ENCODE measurements at places on chromosomes 11 and 22.

GRCh38 chr11:86442420-86442819 lies 67.7 kb downstream of the CCDC81 start:
- DNase-seq: peak; percentile 12

- DNase-seq: no peak
Observed at GRCh38 chr11:17388609-17389210, at the start of gene KCNJ11. KCNJ11 (minus strand) TSS chr11:17388659; CDS start chr11:17388091, 568 bp downstream.

DNA sequence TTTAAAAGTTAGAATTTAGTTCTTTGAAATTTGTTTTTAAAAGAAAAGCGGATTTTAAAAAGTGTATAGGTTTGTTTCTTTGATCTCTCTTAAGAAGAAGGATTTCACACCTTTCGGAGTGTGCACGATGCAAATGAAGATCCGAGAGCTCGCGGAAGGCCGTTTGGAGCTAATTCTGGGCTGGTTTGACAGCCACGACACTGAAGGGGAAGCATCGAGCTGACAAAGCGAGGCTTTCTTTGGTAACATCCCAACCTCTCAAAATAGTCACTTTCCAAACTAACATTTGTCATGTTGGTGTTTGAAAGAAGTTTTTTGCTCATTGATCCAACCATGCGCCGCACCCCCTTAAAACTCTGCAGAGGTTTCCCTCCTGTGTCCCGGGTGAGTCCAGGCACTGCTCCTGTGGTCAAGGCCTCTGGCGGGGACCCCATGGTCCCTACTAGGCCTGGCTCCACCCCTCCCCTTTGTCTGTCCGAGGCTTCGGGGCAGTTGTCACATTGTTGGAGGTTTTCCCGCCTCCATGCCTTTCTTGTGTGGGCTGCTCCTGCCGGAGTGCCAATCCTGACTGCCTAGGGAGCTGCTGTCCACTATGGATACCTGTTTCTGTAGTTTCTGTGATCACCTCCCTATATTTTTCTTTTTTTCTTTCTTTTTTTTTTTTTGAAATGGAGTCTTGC lies 39.7 kb downstream of the MPPED1 start:
- DNase-seq: no peak

- DNase-seq: no peak
Observed at GRCh38 chr11:200224-201003, 6.8 kb downstream of the BET1L start.

DNA sequence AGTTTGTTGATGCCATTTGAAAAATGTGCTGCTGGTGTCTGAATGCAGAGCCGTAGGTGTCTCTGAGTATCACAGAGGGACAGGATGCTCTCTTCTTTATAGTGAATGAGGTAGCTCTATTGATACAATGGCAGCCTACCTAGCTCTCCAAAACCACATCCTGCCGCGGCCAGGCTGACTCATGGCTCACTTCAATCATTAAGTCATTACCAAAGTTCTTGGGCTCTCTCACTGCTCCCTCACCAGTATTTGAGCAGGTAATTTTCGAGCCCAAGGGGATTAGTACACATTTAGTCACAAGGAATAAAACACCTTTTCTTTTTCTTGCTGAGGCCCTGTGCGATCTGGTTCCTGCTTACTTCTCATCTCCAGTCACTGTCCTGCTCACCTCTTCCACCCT lies 509.0 kb upstream of the LARGE1 start:
- no peak for DNase-seq

DNA sequence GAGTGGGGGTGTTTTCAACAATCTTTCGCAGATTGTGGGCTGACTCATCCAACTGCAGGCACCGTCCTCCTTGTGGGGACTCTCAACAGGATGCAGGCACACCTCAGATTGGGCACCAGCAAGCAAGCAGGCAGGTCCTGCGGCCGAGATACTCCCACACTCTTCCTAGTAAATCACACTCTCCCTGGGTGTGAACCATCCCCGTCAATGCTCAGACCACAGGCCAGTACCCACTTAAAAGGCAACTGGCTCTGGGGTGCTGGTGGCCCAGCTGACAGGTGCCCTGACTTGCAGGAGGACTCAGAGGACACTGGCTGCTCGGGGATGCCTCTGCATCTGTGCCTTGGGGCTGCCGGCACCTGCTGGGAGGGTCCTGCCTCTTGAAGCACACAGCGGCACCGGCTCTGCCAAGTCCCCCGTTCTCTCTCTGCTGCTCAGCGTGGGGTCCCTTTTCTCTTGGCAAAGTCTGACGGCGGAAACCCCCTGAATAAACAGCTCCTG lies 282.5 kb downstream of the CTTN start:
- DNase-seq: no peak

DNA sequence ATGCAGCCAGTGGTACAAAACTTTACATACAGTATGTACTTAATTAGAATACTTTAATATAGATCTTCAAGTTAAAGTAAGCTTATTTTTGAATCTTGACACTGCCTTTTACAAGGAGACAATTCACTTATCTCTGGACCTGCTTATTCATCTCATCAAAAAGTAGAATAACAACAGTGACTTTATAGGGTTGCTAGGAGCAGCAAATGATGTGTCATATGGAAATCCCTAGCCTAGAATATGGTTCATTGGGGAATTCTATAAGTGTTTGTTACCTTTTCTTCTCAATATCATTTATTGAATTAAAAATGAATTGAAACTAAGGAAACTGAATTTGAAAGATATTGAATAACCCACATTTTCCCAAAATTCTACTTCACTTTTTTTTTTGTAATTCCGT lies 45.0 kb upstream of the FIBIN start:
- DNase-seq: no peak

GRCh38 chr22:46443850-46444389 lies 93.5 kb downstream of the CELSR1 start:
- DNase-seq: no peak

- no peak for DNase-seq
Observed at GRCh38 chr11:118252688-118253087, 523 bp upstream of the MPZL3 start.

GRCh38 chr11:96151501-96151900 lies 191.5 kb downstream of the MAML2 start:
- no peak for DNase-seq

DNA sequence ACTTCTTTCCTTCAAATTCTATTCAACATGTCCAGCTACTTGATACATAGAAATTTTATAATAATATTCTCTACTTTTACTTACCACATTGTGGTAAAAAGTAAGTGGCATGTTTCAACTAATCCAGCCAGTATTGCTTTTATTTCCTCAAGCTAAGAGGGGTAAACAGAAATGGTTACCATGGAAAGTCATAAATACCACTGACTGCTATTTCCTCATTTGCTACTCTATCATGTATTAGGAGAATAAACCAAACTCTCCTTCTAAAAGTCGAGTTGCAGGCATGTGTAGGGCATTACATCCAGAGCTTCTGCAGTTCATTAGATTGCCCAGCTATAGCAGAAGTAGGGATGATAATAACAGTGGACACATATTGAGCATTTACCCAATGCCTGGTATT lies 208.4 kb downstream of the MAML2 start:
- no peak for DNase-seq

DNA sequence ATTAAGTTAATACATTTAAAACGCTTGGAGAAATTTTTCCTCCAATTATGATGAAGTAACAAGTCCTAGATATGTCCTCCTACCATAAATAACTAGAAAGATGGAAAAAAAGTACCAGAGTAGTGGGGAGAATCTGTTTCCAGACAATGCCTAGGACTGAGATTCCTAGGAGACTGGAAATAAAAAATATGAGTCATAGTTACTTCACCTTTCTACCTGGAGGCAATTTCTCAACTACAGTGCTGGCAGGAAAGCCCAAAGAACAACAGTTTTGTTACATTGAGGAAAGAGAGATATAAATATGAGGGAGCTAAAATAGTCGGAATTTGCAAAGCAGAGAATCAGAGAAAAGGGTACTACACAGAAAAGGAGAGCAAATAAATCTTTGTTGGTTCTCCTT lies 202.1 kb upstream of the ARHGAP42 start:
- no peak for DNase-seq

- DNase-seq: no peak
Observed at GRCh38 chr11:93166862-93167261, 30.9 kb downstream of the SLC36A4 start.

GRCh38 chr22:20257212-20258020 lies 10.7 kb downstream of the RTN4R start:
- DNase-seq: no peak

- no peak for DNase-seq
Observed at GRCh38 chr22:47064416-47064815, 302.0 kb downstream of the TBC1D22A start.

GRCh38 chr22:39392341-39392948 lies 7.1 kb upstream of the TAB1 start:
- no peak for DNase-seq

GRCh38 chr11:21912285-21912684 lies 280.6 kb upstream of the ANO5 start:
- DNase-seq: no peak

- DNase-seq: no peak
Observed at GRCh38 chr11:15006139-15006759, 34.1 kb upstream of the CALCA start.

DNA sequence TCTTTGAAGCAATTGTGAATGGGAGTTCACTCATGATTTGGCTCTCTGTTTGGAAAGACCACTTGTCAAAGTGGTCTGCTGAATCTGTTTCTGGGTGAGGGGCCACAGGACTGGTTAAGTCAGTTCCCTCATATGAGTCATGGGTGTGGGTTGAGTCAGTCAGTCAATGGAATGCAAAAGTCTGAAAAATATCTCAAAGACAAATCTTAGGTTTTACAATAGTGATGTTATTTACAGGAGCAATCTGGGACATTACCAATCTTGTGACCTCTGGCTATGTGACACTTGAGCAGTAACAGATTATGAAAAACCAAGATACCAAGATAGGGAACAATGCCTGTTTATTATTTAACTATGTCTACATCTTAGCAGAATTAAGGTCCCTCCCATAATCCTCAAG lies 311.6 kb downstream of the AASDHPPT start:
- no peak for DNase-seq

GRCh38 chr11:35138943-35139721 lies at the start of gene CD44:
CD44 (plus strand) TSS chr11:35139171; CDS start chr11:35139304, 133 bp downstream.
- DNase-seq: peak; percentile 83

GRCh38 chr11:113014262-113015097 lies 53.3 kb downstream of the NCAM1 start:
- DNase-seq: no peak

DNA sequence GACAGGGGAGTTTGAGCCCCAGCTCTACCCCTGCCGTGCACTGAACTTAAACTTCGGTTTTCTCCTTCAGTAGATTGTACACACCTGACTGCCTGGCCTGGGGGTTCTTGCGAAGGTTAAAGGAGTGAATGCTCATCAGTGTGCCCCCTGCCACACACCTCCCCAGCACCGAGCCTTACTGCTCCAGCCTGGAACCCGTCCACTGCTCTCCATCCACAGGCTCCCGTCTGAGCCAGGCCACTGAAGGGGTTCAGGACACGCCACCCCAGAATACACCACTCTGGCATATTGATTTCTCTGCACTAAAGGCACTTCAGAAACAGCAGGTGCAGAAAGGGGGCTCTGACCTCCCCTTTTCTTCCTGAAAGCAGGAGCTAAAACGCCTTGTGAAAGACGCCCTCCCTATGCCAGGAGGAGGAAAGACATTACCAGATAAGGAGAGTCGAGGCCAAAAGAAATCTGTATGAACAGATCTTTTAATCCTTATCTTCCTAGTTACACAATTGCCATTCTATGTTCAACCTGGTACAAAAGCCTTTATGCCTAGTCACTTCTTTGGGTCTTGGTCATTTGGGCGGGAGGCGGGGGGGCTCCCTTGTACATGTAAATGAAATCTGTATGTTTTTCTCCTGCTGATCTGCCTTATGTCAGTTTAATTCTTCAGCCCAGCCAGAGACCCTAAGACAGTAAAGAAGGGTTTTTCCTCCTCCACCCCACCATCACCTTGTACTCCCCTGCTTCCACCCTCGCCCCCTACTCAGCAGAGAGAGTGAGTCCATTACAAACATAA lies 1.9 kb upstream of the SSTR3 start:
- DNase-seq: no peak

- no peak for DNase-seq
Observed at GRCh38 chr22:27746918-27747317, 54.6 kb downstream of the MN1 start.

- peak; percentile 38 for DNase-seq
Observed at GRCh38 chr22:38953577-38954413, 3.6 kb upstream of the APOBEC3A start.

DNA sequence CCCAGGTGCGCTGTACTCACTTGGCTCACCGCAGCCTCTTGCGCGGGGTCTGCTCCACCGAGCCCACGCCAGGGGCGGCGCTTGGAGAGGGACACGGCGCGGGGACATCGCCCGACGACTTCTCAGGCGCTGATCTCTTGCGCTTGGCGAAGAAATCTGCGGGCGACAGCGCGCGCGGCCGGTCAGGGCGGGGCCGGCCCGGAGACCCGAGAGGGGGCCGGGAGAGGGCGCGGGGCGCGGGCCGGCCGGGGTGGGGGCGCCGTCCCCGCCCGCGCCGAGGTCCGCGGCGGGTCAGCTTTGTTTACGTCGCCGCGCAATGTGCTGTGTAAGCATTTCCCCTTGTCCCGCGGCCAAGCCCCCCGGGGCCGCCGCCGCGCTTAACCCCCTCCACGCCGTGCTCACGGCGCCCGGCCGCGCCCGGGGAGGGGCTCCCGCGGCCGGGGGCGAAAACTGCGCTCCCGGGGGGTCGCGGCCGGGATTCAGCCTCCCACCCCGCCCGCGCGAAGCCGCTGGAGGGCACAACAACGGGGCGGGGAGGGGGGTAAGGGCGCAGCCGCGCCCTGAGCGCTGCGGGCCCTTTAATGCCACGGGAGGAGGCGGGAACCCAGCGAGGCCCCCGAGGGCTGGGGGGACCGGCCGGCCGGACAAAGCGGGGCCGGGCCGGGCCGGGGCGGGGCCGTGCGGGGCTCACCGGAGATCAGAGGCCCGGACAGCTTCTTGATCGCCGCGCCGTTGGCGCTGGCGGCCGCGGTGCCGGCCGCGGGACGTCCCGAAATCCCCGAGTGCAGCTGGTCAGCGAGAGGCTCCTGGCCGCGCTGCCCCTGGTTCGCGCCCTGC lies 1.4 kb downstream of the CDKN1C start:
- DNase-seq: no peak

GRCh38 chr11:81829976-81830375 lies 903.7 kb downstream of the FAM181B start:
- DNase-seq: no peak

GRCh38 chr11:117761993-117762392 lies 35.0 kb downstream of the DSCAML1 start:
- DNase-seq: no peak

GRCh38 chr11:76745044-76745376 lies 38.1 kb upstream of the TSKU start:
- DNase-seq: no peak

All from A549 (cell line).